ENCODE measurements at places on chromosomes 3 and 15. TPM values are rescaled to one million over a fixed set of nuclear protein-coding genes. Genes with fewer than 3 reads are reported as not detected.
A peak's percentile ranks its signal among the peaks of the same experiment; 100 is the strongest.

IL17RB gene
- 1.1 TPM for total RNA-seq

GRCh38 chr3:13772885-13773745 lies 106.8 kb downstream of the WNT7A start:
- no peak for DNase-seq

DNA sequence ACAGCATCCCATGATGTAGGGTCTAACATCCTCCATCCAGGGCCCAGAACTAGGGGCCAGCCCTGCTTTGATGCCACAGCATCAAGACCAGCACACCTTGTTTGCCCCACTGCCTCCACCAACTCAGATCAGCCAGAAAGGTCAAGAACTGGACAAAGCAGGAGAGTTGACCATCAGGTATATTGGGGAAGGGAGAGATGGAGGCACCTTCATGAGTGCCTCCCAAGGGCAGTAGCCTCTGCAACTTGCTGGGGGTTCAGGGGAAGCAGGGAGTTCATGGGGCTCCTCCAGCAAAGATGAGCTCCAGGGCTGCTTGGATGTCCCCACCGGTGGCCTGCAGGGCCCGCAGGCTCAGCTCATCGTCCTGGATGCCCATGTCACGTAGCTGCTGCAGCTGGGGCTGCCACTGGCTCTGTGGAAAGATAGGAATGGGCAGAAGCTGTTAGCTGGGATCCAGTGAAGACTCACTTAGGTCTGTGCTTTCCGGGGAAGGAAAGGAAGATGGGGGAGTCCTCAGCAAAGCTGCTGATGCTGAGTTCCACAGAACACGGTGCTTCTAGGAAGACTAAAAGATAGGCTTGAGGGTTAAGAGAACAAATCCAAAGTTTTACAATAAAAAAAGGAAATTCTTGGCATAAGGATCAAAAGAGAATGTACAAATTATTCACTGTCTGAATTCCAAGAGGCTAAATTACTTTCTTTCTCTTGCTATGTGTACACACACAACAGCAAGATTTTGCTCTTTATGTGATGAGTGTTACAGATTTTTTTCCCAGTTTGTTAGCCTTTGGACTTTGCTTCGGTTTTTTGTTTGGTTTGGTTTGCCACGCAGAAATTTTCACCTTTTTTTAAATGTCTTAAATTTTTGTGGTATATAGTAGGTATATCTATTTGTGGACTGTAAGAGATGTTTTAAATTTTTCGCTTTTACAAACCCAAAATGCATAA lies 12.3 kb upstream of the SEMA7A start:
- no peak for DNase-seq

DNA sequence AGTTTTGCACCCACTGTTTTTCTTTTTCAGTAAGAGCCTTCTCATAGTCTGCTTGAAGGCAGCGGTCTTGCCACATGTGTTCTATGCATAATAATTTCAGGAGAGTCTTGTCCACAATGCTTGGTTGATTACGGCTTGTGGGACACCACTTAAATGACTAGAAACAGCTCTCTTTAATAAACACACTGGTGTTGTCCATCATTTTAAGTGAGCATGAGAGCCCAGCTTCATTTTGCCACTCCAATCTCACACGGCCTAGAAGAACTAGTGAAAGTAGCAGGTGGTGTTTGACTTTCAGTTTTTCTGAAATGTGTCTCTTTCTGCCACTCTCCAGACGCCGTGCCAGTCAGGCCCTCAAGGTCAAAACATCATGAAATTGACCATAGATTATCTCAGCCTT lies 292.1 kb downstream of the LPP start:
- no peak for DNase-seq

KLHL40 gene
- not detected for total RNA-seq

EFHB gene
- 3.7 TPM for total RNA-seq

DNA sequence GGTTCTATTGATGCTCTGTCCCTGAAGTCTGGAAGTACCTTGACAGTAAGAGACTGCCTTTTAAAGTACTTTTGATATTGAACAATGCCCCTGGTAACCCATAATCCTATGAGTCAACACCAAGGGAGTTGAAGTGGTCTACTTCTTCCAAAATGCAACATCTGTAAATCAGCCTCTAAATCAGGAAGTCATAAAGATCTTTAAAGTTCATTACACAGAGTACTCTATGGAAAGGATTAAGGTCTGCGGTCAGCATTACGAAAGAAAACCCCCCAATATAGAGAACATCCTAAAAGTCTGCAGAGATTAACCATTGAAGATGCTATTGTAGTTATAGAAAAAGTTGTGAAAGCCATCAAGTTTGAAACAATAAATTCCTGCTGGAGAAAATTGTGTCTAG lies 52.7 kb upstream of the CMC1 start:
- no peak for DNase-seq

DNA sequence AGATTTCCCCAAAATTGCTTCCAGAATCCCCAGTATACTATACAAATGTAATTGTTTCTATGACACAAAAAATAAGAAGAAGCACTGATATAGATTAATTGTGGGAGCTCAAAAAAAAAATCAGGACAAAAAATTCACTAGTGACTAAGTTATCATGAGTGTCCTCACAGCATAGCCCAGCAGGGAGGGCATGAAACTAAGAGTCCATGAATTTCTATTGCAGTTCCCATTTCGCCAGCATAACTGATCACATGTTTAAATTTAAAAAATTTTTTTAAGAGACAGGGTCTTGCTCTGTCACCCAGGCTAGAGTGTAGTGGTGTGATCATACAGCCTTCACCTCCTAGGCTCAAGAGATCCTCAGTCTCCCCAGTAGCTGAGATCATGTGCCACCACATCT lies 10.6 kb downstream of the NCEH1 start:
- DNase-seq, result no peak

DNA sequence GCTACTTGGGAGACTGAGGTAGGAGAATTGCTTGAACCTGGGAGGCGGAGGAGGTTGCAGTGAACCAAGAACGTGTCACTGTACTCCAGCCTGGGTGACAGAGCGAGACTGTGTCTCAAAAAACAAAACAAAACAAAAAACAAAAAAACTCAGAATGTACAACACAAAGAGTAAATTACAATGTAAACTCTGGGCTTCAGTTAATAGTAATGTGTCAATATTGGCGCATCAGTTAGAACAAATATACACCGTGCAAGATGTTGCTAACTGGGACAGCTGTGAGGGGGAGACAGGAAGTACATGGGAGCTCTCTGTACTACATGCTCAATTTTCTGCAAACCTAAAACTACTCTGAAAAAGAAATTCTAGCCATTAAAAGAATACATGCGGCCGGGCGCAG lies 23.5 kb upstream of the TRPM1 start:
- DNase-seq, result no peak

GRCh38 chr15:32861761-32862160 lies 144.0 kb downstream of the GREM1 start:
- DNase-seq, result peak; percentile 50

DNA sequence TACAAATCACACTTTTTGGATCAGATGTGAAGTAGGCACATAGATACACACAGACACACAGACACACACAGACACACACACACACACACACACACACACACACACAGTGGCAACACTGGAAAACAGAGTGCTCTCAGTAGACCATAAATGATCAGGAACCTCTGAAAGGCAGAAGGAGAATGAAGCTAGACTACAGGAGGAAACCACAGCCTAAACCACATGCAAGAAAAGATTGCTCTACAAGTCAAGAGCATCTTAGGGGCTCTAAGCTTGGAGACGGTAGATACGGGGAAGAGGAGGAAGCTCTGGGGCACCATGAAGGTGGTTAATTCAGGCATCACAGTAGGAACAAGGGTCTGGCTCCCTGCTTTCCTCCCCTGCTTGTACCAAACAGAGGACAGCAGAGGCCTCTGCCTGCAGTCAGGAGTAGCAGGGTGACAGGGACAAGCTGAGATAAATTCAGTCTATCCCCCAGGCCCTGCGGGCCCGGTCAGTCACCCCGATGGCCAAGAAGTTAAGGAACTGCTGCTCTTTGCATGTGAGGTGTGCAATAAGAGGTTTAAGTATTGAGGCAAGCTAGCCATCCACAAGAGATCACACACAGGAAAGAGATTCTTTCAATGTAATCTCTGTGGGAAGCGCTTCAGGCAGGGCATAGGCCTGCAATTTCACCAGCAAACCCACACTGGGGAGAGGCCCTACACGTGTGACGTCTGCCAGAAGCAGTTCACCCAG lies 23.5 kb upstream of the ARPIN start:
- DNase-seq, result no peak

BFSP2 gene
- total RNA-seq, result not detected

GRCh38 chr3:43997788-43998369 lies 243.8 kb upstream of the TOPAZ1 start:
- DNase-seq, result no peak

DNA sequence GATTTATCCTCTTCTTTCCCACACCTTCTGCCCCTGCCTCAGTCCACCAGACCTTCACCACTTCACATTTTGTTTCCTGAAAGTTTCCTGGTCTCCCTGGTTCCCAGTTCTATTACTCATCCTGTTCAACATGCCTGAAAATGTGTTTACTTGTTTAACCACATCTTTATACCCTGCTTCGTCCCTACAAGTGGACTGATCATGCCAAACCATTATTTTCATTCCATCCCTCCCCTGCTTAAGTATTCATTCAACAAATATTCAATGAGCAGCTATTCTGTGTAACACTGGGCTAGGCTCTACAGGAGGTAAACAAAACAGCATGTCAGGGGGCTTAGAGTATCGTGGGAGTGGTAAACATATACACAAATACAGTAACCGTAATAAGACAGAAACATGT lies 5.5 kb downstream of the MYO5A start:
- no peak for DNase-seq

DNA sequence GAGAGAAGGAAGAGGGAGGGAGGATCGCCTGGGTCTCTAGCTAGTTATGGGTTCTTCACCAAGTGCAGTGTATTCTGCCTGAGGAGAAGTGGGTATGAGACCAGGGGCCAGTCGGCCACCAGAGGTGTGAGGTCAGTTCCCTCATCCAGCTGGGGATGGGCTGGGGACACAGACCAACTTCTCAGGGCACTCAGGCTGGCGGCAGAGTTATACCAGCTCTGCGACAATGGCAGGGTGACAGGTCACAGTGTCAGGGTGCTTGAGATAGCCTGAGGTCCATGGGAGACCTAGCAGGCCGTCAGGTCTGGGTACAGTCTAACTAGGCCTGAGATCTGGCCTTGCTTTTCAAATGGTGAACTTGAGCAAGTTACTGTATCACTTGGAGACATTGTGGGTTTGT lies 31.4 kb upstream of the PLXNA1 start:
- no peak for DNase-seq

GABRG3 gene
- total RNA-seq, result not detected

DNA sequence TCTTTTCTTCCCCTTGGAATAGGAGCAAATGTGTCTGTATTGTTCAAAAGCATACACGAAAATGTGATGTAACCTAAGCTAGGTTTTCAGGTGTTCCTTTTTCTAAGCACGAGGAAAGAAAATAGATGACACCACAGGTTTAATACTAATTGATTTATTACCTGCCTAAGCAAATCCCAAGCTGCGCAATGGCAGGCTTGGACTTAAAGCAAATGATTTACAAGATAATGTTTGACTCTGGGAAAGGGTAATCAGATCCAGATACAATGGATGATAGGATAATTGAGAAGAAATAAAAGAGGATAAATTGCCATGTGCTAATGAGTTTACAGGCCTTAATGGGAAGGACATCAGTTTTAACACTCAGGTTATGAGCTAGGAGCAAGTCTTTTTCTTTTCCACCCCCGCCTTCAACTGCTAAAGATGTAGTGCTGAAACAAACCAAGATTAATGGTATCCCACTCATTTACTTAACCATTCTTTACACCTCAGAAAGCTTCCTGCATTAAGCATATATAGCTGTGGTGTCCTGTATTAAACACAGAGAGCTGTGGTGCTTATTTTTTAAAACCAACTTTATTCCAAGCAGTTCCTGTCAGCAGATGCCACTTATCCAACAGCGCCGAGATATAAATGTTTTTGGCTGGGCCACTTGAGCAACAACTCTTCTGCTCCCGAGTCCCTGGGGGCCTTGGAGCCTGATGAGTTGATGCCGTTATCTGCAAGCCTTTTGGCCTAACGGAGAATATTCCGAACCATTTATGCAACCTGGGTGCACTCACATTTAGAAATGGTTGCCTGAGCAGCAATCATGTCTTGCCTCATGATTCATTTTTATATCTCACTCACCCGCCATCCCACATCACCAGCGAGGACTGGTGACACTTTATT lies 205.5 kb downstream of the MECOM start:
- DNase-seq, result no peak

CCR3 gene
- total RNA-seq, result not detected

CFAP100 gene
- total RNA-seq, result not detected

DAPK2 gene
- 4.4 TPM for total RNA-seq

DNA sequence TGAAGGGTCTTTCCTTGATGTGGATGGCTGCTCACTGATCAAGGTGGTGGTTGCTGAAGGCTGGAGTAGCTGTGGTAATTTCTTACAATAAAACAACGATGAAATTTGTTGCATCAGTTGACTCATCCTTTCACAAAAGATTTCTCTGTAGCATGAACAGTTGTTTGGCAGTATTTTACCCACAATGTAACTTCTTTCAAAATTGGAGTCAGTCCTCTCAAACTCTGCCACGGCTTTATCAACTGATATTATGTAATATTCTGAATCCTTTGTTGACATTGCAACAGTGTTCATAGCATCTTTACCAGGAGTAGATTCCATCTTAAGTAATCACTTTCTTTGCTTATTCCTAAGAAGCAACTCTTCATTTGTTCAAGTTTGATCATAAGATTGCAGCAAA lies 252.6 kb downstream of the UBE2E2 start:
- no peak for DNase-seq

CLDN18 gene
- not detected for total RNA-seq

DNA sequence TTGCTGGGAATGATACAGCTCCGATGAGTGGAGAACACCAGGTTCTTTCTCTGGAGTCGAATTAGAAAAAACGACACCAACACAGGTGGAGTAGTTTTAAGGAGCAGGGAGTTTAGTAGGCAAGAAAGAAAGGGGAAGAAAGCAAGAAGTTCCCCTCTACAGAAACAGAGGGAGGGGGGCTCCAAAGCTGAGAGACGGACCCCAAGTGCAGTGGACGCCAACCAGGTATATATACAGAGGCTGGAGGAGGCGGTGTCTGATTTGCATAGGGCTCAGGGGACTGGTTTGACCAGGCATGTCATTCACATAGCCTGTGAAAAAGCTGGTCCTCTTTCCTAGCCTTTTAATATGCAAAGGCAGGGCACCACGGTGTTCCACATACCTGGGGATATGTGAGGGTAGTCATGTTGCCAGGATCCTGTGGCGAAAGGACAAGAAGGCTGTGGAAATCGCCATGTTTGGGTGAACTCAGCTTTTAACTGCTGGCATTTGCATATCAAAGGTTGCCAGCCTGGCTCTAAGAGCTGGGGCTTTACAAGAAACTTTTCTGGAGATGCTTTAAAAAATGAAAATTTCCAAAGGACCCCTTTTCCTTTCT lies 887.4 kb upstream of the EPHA6 start:
- no peak for DNase-seq

- no peak for DNase-seq
Measured at GRCh38 chr3:13254028-13254951, 165.8 kb downstream of the NUP210 start.

GRCh38 chr3:13896473-13897154 lies 16.7 kb upstream of the WNT7A start:
- DNase-seq, result peak; percentile 48

GRCh38 chr3:26623419-26624208 lies 1.0 kb downstream of the LRRC3B start:
- no peak for DNase-seq
